ENCODE measurements at places on chromosomes 7 and 10.

- DNase-seq = no peak
Measured at GRCh38 chr10:113704637-113705343, 25.1 kb downstream of the CASP7 start.

DNA sequence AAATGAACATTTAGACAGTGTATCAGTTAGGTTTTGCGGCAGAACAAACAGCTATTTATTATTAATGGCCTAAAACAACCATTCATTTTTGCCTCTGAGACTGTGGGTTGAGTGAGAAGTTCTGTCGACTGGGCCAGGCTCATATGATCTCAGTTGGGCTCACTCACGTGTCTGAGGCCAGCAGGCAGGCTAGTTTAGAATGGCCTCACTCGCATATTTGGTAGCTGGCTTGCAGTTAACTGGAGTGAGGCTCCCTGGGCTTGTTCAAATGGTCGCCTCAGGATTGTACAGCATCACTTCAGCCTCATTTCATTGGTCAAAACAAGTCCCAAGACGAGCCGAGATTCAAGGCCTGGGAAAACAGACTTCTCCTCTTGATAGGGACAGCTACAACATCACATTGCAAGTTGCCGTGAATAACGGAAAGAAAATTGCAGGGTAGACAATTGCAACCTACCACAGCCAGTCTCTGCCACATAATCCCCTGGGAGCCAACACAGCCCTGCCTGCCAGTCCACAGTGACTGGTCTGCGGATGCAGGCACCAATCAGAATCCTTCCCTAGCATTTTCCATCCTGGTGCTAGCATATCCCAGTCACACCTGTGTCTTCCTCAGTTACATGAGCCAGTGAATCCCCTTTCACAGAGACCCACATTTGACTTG, 23.1 kb upstream of the PPIF start:
- DNase-seq = no peak

GRCh38 chr10:116760919-116761318, 18.6 kb upstream of the HSPA12A start:
- DNase-seq = no peak

DNA sequence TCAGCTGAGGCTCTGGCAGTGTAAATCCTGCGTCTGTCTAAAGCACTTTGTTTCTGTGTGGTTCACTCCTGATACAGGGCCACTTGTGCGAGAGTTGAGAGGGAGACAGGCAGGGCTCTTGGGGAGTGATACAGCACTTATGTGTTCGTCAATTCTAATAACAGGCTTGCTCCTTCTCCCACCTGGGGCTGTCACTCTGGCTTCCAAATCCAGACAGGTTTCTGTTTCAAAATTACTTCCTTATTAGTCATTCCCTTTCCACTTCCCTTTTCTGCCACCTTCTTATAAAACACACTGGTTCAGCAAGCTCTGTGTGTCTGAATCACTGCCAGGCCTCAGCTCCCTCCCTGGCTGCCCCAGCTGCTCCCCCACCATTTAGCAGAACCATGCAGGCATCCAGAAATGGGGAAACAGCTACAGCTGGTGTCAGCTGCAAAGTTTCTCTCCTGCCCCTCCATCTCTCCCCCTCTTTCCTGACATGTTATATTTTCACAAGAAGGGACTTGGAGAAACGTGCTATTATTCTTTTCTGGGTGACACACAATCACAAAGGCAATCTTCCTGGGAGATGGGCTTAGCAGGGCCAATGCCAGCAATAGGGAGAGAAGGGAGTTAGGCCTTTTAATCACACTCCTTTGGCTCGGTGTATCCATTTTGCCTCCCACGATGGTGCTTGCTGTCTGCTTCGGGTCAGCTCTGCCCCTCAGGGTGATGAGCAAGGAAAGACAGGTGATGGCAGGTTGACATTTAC, 58.4 kb upstream of the ZNRF2 start:
- DNase-seq = no peak

DNA sequence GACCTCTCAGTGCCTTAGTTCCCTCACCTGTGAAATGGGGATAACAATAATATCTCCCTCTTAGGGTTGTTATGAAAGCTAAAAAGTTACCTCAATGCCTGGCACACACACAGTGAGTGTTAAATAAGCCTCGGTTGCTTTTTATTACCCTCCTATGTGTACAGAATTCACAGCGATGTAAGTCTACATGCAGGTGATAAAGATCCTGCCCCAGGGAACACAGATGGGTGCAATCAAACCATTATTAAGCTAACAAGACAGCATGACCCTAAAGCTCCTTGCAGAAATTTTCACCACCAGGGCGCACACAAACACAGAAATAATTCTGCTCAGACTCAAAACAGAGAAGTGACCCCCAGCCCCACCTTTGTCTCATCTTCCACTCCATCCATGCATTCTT, 261.9 kb downstream of the SNX10 start:
- no peak for DNase-seq

All from stimulated activated CD4-positive, alpha-beta T cell treated with anti-CD3 and anti-CD28 coated beads, Interleukin-4, amount 100 ng/mL, for 4 hours (primary cell).